NCI-H1105 treated with DMSO at 0.1 percent for 48 hours (cell line): ENCODE measurements at places on chromosomes 16 and 17.

GRCh38 chr17:17235212-17236174 is 1.5 kb downstream of the FLCN start:
- DNase-seq, result no peak

GRCh38 chr16:49726155-49726554 is 129.8 kb downstream of the ZNF423 start:
- DNase-seq, result no peak

DNA sequence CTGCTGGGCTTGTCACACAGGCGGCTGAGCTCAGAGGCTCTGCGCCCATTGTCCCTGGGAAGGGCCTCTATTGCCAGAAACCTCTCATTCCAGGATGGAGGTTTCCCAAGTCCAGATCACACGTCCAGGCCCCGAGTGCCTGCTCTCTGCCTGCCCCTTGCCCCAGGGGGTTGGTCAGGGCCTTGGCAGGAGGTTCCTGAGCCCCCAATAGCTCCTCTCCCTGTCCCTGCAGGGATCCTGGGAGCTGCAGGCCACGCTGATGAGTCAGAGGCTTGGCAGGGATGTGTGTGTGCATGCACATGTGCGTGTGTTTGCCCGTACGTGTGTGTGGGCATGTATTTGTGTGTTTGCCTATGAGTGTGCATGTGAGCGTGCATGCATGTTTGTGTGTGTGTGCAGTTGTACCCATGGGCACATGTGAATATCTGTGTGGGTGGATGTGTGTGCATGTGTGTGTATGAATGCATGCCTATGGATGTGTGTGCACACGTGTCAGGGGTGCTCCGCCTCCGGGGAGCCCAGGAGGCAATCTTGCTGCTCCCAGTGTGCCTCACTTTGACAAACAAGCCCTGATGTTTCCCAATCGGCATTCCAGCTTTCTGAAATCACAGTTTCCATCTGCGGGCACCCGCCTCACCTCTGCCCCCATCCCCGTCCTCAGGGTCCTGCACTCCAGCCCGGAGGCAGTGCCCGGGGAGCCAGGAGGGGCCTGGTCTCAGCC is 98.4 kb upstream of the GSE1 start:
- peak; percentile 27 for DNase-seq

- no peak for DNase-seq
Observed at GRCh38 chr17:73465953-73466230, 154.1 kb upstream of the CDC42EP4 start.

DNA sequence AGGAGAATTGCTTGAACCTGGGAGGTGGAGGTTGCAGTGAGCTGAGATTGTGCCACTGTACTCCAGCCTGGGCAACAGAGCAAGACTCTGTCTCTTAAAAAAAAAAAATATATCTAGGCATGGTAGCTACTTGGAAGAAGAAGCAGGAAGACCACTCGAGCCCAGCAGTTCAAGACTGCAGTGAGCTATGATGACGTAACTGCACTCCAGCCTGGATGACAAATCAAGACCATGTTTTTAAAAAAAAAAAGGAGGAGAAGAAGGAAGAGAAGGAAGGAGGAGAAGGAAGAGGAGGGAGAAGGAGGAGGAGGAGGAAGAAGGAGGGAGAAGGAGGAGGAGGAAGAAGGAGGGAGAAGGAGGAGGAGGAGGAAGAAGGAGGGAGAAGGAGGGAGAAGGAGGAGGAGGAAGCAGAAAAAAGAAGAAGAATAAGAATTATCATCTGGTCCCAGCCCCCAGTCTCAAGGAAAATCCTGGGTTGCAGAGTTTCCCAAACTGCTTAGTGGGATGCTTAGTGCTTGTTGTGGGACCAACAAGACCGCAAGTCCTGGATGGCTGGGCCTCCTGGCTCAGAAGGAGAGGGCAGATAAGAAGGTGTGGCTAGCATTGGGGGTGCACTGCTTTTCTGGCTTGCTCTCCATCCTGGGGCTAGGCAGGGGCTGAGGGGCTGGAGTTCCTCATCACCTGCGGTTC is 3.7 kb upstream of the DRC7 start:
- DNase-seq, result no peak

DNA sequence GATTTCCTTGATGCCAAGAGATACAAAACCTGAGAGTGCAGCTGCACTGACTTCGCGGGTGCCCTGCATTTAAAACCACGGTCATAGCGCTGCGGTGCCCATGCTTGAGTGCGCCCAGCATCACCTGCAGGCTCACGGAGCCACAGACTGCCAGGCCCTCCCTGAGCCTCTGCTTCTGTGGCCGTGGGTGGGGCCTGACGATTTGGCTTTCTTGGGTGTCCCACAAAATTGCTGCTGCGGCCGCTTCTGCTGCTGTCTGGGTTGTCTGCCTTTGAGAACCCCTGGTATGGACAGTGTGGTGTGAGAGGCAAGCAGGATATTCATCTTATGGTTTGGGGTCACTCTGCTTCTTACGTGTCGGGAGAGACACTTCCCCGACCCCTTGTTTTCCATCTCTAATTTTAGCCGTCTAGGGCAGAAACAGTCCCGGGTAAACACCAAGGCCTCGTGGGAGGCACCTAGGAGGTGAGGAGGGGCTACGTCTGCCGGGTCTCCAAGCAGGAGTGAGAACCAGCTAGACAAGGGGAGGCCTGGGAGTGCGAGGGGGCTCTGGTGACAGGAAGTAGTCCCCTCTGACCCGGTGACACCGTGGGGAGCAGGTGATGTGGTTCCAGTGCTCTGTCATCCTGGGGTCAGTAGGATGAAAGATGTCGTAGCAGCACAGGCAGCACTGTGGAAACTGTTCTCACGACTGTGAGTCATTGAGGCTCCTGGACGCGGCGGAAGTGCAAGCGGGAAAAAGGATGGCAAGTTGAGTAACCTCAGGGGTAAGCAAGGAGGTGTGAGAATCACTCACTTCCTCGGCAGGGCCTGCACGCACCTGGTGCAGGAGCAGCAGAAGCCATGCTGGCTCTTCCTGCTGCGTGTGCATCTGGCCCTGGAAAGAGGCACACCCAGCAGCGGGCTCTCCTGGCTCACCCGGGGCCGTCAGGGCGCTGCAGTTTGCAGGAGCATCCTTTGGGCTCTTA is 176.3 kb downstream of the RPTOR start:
- no peak for DNase-seq

DNA sequence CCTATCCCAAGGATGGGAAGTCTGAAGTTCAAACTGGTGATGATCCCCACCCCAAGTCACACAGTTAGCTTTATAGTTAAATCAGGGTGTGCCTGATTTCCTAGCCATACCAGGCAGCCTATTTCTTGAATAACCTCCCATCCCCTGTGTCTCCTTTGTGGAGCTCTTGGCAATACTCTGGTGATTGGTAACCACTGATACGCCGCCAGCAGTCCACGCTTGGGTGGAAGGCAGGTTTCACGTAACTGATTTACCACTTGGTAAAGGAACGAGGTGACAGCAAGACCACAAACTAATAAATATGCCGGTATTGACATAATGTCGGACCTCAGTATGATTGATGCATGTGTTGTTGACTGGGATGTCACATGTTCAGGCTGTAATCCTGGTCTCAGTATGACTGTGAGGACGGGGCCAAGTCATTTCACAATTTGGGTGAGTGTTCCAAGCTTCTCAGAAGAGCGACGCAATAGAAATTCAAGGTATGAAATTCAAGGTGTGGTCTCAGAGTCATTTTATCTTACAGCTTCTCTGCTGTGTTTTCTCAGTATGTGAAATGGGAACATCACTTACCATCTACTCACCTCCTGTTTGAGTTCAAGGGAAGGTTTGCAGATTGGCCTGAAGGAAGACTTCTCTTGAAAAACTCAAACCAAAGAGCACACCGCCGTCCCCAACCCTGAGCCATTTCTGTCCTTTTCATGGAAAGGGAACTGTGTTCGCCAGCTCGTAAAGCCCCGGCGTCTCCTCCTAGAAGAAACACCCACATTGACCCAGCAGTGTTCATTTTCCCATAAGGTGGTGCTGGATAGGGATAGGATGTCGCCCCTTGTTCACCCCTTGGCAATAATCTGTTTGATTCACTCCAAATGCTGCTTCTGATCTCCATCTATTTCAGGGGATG is 678.9 kb downstream of the WWOX start:
- DNase-seq, result no peak

GRCh38 chr17:28547096-28547622 is 5.3 kb downstream of the UNC119 start:
- DNase-seq, result no peak

DNA sequence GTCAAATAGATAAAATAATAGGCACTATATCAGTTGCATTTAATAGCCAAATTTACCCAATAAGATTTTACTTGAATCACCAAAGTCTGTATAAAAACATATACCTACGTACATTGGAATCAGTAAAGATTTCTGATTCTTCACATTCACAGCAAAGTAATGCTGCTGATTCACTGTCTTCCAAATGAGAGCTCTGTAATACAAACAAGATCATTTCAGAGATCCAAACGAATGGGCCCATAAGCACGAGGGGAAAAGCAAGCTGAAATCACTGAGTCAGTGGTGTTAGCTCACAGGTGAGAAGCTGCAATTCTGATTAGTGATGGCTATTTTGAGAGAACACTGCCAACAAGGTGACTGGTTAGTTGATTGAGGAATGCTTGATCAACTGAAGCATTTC is 81.3 kb downstream of the SSH2 start:
- no peak for DNase-seq

DNA sequence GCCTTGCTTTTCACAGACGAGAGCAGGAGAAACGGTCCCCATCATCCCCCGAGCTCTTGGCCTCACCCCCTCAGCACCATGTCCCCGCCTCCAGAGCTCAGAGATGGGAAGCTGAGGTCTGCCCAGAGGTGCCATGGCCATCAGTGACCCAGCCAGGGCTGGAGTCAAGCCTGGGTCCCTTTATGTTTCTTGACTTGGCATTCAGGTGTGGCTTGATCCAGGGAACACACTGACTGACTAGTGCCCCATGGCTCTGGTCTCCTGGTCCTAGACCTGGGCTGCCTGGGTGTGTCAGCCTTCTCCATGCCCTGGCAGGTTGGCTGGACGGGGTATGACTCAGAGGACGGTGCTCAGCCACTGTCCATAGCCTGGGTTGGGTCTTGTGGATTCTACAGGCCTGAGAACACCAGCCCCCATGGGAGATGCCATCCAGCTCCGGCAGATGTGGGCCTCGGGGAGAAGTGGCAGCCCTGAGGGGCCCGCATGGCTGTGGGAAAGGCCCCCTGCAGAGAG is 54.2 kb downstream of the ZFPM1 start:
- DNase-seq, result no peak

DNA sequence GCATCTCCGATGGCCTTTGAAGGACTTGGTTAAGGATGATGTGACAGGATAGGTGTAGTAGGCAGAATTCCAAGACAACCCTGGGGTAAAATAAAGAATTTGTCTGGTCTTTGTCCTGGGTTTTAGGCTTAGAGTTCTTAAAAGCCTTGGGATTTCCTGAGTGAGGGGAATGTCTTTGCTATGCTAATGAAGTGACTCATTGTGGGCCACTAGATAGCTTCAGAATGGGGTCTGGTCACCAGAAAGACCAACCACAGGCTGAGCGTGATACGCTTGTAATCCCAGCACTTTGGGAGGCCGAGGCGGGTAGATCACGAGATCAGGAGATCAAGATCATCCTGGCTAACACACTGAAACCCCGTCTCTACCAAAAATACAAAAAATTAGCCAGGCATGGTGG is 182.8 kb upstream of the TOX3 start:
- DNase-seq, result no peak

DNA sequence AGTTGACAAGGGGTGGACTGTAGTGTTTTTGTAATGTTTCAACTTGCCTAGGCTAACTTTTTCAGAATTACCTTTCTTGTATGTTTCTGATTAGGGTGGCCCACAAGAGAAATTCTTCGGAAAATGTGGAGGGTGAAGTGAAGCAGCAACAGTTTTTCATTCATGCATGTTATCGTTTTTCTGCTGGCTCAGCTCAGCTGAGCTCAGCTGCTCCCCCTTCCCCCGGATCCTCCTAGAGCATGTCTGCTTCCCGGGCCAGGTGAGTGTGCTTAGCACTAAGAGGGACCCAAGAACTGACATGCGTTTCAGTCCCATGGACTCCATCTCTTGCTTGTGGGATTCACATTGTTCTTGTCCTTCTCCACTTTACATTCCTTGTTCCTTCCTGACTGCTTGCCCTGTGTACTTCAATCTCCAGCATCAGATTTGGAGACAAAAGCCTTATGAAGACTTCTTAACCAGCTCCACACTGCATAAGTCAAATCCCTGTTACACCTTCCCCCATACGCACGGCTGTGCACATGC is 33.6 kb downstream of the SCPEP1 start:
- no peak for DNase-seq
